ENCODE measurements at places on chromosomes 12 and 14.

GRCh38 chr12:116950628-116951325 lies 40.0 kb downstream of the FBXW8 start:
- DNase-seq = no peak

DNA sequence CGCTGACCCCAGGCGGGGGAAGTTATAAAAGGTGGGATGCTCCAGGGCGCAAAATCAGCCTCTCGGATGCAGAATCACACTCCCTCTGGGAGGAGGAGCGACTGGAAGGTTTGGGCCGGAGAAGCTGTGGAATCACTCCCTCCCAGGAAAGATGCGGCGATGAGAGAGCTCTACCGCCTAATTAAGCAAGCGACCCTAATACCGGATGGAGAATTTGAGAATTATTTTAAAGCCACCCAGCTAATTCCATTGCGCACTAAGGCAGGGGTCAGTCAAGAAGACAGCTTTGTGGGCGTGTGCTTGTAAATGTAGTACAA lies 1.9 kb downstream of the COL2A1 start:
- no peak for DNase-seq

DNA sequence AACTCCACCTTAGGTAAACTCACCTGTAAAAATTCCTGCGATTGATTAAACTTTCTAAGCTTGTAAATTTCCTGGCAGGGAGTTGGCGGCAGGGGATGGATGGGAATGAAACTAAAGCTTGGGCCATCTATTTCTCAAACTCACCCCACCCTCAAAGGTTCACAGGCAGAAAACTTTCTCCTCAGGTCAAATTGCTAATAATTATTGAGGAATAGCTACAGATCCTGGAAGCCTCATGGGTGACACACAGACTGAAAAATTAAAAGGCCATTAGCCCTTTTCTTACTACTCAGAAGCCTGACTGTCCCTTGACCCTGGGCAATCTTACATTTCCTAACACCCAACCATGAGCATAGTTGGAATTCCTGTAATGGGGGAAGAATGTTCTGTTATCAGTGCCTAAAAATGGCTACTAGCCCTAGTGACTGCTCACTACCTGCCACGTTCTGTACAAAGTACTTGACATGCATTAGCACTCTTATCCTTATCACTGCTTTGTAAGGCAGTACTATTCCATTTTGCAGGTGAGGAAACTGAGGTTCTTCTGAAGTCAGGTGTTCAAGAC lies 12.4 kb upstream of the SYNDIG1L start:
- no peak for DNase-seq

- no peak for DNase-seq
These were observed 270.6 kb downstream of the PAWR start for GRCh38 chr12:79420146-79420618.

- DNase-seq = no peak
These were observed 128.7 kb downstream of the CNTN1 start for GRCh38 chr12:40820794-40821484.

DNA sequence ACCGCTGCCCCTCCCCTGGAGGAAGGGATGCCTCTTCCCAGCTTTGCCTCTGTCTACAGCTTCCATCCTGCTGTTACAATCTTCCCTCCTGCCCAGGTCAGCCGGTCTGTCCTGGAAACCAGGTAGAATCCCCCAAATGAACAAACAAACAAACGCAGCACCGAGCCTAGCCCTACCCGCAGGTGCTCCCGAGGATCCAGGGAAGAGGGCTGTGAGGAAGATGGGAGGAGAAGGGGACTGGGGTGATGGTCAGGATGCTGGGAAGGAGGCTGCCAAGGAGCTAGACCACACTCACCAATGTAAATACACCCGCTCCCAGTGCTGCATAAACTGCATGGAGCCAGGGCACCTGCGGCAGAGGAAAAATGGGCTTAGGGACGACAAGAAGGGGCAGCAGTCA lies 16.6 kb downstream of the FAIM2 start:
- no peak for DNase-seq

- DNase-seq = no peak
These were observed 154.3 kb downstream of the TSPAN9 start for GRCh38 chr12:3231399-3231876.

DNA sequence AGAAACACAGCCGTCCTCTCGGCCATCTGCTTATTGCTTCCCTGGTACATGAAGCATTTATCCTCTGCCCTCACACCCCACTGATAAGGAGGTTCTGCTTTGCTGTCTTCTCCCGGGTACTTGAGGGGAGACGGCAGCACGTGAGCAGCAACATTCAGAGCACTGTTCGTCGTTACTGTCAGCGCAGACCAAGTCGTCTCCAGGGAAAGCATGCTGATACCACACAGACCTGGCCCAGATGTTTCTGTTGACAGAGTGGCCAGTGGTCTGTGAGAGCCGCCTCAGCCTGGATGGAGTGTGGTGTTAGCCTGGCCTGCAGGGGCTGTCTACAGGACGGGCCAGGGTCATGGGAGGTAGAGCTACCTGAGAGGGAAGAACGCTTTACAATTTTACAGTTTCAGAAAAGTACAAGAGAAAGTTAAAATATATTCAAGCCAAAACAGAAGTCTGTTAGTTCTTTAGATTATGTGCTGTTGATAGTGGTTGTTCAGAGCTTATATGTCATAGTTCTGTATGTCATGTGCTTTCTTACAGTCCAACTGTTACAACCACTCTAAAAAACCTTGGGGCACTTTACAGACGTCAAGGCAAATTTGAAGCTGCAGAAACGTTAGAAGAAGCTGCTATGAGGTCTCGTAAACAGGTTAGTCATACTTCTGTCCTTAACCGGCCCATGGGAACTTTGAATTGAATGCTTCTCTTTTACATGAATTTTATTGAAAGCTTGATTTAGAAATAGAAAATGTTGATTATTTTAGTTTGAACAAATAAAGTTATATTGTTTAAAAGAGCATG lies 38.2 kb downstream of the XRCC3 start:
- DNase-seq = no peak
